ENCODE measurements at places on chromosomes 1 and 21.
A peak's percentile ranks its signal among the peaks of the same experiment; 100 is the strongest.

DNA sequence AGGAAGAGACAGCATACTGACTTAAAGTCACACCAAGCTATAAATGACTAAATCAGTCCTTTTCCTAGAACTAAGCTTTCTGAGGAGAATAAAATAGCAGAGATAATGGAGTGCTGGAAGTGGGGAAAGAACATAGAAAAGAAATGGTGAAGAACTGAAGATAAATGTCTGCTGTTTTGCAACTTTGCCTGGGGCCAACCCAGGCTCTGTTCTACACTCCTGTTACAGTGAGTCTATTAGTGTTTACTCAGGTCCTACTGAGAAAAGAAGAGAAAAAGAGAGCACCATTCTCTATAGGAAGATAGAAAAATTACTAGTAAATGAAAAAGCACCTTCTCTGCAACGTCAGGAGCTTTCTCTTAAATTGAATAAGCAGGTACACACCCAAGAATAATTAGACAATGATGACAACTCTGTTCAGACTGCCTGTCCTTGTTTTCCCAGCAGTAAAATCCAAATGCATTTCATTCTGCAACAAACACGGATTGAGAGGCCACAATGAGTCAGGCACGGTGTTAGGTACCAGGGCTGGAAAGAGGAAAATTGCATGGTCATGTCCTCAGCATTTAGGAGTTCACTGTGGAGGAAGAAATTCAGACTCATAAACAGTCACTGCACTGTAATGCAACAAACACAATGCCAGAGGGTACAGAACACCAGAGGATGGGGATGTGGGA, 139.4 kb upstream of the CAMK1G start:
- no peak for DNase-seq

GRCh38 chr1:228095161-228095560, 8.0 kb downstream of the C1orf35 start:
- no peak for DNase-seq

DNA sequence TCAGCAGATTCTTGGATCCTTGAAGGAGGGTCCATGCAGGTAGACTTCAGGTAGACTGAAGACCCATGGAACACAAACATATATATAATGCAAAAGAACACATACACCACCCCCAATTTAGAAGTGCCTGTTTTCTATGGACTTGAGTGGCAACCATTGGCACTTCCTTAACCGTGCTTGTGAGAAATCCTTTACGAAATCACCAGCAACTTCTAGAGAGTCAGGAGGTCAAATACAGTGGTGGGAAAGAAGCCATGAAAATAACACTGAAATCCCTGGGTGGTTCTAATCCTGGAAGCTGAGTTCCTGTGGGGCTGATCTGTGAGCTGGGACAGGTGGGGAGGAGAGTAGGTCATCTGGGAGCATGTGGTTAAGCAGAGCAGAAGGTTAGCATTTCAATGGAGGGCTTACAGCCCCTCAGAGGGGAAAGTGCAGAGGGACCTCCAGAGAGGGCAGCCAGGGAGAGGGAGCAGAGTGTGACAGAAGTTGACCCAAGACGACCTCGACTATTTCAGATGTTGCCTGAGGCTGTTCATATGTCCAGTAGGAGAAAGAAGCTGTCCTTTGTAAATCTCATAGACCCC, 13.0 kb upstream of the IL10 start:
- no peak for DNase-seq

- DNase-seq: no peak
Observed at GRCh38 chr1:37660664-37661063, 26.0 kb upstream of the RSPO1 start.

GRCh38 chr1:52249831-52250230, 107.9 kb downstream of the ZFYVE9 start:
- no peak for DNase-seq

DNA sequence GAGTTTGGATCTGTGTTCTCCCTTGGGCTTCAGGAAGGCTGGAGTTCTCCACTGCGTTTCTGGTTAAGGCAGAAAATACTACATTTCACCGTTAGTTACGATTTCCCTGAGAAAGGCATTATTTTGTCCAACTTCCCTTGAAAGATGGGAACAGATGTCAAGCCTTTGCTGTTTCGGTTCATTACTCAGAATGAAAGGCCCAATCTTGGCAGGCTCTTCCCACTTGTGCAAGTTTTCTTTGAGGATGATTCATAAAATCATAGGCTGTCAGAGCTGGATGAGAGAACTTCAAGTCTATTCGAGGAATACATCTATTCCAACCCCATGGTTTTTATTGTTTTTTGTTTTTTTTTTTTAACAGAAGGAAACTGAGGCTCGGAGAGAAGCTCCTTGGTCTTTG, 205.2 kb downstream of the GRIK3 start:
- DNase-seq: peak; percentile 67

DNA sequence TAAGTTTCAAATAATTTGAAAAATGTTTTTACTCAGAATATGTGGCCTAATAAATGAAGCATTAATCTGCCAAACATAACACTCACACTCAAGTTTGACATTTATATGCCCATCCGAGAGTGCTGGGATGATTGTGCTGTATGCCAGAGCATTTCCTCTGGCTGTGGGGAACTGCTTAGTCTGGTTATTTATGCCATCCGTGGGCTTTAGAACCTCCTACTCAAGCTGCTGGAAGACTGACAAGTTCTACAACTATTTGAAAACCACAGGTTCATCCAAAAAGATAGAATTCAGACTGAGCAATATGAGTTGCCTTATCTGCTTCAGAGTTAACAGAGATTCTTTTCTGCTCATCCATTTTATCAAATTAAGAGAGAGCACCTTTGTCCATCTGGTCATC, 25.9 kb downstream of the PCNX2 start:
- DNase-seq: no peak

- DNase-seq: peak; percentile 81
Observed at GRCh38 chr1:12619792-12620487, 1.9 kb upstream of the DHRS3 start.

DNA sequence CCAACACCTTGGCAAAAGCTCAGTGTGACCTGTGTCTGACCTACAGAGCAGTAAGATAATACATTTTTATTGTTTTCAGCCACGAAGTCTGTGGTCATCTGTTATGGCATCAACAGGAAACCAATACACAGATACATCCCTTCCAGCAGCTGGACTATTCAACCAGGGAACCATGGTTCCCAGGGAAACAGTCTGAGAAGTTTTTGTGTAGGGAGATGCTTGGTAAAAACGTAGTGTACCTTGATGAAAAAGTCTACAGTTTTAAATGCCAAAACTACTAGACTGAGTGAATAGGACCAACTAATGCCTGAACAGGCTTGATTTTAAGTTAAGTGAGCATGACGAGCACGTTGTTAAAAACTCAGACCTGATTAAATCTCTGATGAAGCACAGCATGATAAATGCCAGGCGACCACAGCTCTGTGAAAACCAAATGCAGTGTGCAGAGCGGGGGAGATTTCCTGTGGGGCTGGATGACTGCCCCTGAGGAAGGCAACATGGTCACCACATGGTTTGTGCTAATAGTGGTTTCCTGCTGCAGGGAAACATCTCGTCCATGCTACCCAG, 228.9 kb downstream of the TNR start:
- DNase-seq: peak; percentile 35

- DNase-seq: no peak
Observed at GRCh38 chr1:225209153-225209552, 218.7 kb downstream of the LBR start.

DNA sequence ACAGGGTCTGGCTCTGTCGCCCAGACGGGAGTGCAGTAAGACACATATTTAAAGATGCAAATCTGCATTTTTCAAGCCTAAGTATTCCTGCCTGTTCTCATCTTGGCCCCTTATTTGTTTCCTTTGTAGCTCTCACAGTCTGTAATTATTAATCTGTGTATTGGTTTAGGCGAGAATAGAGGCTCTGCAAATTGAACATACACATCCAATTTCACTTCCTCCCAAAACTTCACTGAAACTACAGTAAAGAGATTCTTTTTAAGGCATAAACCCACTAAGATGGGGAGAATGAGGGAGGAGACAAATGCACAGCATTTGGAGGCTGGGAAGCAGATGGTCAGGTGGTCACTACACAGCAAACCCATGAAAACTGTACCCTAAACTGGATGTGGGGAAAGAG, 21.0 kb downstream of the HMGN2 start:
- DNase-seq: no peak

DNA sequence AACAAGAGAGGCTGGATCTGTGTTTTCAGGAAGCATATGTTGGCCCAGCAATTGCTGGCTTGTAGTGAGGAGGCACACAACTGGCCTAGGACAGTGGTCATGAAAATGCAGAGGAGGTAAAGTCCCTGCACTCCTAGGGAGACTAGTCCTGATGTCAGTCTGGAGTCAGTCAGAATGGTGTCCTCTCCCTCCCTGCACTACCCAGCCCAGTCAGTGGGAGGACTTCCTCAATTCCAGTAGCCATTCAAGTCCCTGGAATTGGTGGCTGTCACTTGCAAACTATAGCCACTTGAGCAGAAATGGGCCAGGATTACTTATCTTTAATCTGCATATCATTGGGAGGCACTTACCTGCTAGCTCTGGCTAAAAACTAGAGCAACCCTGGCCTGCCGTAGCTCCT, 18.6 kb downstream of the NDUFS5 start:
- no peak for DNase-seq

DNA sequence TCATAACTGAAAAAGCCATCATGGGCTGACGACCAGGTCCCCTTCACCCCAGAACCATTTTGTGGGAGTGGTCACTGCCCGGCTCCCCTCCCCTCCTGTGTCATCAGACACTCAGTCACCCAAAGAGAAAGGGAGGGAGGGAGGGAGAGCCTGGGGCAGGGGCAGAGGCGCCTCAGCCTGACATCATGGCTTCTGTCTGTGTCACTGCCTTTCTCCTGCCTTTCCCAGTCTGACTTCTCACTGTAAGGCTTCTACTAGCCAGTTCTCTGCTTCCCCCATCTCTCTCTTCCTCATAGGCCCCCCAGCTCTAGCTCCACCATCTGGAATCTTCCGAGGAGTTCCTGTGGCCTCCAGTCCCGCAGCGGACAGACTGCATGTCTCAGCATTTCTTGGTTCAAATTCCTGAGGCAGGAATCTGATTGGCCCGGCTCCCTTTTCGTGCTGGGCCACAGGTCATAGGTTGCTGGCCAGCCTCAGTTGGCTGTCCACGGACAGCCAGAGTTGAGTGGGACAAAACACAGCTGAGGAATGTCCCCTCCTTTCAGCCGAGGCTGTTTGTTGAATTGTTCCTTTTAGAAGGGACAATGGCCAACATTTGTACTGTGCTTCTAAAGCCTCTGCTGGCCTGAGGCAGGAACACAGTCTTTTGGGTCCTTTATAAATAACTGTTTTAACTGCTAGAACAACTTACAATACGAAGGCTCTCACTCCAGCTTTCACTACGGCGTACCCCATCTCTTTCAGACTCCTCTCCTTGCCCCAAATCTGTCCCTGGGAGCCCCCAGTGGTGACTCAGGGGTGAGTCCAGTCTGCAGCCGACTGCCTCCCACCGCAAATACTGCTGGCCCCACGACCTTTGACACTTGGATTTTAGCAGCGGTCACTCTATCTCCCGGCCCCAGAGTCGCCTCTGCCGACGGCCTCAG, 18.7 kb upstream of the KANK4 start:
- DNase-seq: no peak

- peak; percentile 58 for DNase-seq
Observed at GRCh38 chr1:20830378-20830777, 43.3 kb upstream of the HP1BP3 start.

DNA sequence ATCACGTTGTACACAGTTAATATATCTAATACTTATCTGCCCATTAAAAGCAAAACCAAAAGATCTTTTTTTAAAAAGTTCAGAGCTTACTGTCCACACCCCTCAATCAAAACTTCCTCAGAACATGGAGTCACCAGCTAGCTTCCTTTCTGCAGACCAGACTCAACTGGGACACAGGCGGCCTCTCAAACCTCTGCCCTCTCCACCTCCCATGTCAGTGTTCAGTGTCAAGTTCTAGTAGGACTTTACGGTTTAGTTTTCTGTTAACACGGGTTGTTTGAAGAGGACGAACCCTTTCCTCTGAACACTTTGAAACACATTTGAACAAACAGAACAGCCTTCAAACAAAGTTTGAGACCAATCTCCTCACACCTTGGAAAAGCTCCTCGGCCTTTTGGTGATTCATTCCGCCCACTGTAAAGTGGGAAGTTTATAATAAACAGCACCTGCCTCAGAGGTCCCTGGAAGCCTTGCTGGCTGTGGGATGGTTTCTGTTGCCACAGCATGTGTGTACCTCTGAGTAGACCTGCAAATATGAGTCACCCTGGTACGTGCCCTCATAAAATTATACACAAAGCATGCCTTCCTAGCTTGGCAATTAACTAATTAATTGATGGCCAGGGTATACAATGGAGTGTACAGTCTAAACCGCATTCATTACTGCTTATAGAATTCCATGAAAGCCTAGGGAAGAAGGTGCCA, 48.4 kb upstream of the SIPA1L2 start:
- no peak for DNase-seq

GRCh38 chr1:112748396-112748795, 33.3 kb upstream of the PPM1J start:
- DNase-seq: no peak

DNA sequence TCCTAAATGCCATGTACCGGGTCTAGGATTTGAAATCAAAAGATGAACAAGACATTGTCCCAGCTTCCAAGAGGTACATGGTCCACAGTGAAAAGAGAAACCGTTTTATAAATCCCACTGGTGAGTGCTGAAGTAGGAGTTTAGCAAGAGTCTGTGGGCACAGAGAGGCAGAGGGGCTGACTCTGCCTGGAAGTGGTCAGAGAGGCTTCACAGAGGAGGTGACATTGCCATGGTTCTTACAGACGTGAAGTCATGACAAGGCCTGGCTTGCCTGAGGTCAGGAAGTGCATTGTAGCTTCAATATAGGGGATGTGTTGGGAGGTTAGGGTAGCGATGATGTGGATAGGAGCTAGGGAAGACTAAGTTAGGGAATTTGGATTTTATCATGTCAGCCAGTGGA, 28.4 kb downstream of the MAPKAPK2 start:
- DNase-seq: no peak

GRCh38 chr1:8687039-8687438, 130.4 kb downstream of the RERE start:
- DNase-seq: no peak

DNA sequence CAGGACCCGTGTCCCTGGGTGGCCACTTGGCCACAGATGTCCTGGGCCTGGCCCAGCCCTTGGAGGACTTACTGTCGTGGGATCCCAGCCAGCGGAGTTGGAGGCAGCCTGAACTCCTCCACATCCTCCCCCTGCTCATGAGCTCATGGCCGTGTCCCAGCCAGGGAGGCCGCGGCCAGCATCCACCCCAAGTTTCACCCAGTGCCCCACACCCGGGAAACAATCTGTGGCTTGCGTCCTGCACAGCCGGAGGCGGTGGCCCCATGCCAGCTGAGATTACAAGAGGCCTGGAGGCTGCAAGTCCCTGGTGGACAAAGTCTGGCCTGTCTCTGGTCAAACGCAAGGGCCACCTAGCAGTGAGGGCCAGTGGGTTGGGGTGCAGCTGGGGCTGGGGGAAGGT, 27.5 kb upstream of the TMEM52 start:
- DNase-seq: no peak

DNA sequence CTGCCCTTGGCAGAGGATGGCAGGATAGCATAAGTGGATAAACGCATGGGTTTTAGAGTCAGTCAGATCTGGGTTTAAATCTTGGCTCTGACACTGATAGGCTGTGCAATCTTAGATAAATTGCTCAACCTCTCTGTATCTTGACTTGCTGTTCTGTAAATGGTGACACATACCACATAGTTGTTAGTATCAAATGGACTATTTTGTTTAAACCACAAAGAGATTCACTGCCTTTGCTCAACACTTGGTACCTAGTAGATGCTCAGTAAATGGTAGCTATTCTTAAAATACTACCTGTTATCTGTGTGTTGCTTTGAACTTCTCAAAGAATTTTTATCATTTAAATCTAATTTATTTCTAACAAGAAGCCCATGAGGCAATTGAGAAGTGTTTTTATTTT, 39.5 kb upstream of the A3GALT2 start:
- no peak for DNase-seq

Data from spinal cord (tissue), 10 donors.